GM20000 (cell line): ENCODE measurements at places on chromosomes 4 and X.

DNA sequence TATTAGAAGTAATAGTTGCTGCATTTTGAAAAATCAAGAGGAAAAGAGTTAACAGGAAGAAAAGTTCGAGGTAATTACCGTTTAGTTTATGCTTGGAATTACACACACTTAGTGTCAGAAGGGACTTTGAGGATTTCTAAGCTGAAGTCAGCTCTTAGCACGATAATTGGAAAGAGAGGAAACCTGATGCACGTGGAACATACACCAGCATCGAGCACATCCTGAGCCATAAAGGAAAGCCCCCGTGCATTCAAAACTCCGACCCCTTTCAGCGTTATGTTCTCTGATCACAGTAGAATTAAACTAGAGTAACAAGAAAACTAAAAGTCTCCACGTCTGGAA lies 400 bp upstream of the PAQR3 start:
- no peak for DNase-seq

DNA sequence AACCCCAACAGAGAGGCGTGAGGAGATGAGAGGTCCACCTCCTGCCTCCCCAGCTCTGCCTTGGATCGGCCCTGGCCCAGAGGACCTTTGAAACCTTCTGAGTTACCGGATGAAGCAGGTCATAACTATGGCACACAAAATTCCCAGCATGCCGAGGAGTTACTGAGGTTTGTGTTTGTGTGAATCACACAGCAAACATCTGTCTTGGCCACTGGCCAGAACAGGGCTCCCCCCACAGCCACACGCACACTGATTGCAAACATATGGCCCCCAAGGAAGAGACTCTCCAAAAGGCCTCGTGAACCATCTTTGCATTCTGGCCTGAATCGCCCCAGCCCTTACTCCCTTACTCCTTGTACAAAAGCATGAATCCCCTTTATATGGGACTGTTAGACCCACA lies 18.9 kb downstream of the RPS4X start:
- DNase-seq, result no peak

DNA sequence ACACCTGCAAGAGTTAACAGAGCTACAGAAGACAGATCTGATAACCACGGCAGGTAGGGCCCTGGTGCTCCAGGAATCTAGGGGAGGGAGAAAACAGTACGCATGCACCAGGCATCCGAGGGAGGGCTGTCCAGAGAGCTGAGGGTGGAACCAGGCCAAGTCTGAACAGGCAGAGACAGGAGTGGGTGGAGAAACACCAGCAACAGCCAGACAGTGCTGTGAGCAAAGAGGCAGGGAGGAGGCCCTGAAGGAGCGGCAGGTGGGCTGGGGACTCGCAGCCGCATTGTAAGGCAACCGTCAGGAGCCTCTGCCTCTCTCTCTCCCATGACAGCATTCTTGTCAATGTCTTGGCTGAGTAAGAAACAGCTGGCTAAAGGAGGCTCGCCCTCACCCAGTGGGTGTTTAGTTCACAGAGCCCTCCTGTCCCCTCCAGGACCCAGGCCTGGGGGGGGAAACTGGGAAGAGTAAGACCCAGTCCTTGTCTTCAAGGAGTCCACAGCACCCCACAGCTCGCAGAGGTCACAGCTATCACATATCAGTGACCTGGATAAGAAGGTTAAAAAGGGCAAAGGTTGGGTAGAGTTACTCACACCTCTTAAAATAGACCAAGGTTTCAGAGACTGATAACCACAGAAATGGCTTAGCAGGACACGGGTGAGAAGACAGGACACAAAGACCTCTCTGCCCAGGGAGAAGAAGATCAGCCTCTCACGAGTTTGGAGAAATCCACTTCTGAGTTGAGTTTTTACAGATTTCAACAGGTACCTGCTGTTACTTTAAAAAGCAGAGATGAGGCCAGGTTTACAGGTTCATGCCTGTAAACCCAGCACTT lies 10.5 kb downstream of the ACSL1 start:
- DNase-seq, result peak; percentile 73

GRCh38 chrX:116657071-116657470 lies 194.3 kb upstream of the CT83 start:
- no peak for DNase-seq

DNA sequence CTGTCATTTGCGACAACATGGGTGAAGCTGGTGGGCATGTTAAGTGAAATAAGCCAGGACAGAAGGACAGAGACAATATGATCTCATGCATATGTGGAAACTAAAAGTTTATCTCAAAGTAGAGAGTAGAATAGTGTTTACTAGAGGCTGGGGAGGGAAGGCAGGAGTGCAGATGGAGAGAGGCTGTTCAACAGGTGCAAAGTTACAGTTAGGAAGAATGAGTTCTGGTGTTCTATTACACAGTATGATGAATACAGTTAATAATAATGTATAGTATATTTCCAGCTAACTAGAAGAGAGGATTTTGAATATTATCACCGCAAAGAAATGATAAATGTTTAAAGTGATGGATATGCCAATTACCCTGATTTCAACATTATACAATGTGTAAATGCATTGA lies 69.8 kb downstream of the FBXL5 start:
- no peak for DNase-seq

DNA sequence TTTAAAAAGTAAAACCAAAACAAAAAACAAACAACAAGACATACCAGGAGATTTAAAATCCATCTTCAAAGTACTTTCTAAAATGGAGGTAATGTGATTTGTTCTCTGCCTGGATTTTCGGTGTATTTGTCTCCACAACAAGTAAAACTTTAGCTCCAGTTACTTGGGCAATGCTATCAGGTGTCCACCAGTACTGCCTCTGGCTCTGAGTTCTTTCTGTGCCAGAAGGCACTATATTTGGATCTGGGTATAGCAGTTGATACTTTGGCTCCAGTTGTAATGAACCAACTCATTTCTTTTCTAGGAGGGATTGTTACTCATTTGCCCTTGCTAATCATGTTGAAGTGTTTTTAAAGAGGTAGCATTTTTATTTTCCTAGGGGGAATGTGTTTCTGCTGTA lies 9.5 kb upstream of the PDLIM5 start:
- no peak for DNase-seq

GRCh38 chr4:74772106-74772505 lies 22.2 kb downstream of the BTC start:
- DNase-seq, result no peak

DNA sequence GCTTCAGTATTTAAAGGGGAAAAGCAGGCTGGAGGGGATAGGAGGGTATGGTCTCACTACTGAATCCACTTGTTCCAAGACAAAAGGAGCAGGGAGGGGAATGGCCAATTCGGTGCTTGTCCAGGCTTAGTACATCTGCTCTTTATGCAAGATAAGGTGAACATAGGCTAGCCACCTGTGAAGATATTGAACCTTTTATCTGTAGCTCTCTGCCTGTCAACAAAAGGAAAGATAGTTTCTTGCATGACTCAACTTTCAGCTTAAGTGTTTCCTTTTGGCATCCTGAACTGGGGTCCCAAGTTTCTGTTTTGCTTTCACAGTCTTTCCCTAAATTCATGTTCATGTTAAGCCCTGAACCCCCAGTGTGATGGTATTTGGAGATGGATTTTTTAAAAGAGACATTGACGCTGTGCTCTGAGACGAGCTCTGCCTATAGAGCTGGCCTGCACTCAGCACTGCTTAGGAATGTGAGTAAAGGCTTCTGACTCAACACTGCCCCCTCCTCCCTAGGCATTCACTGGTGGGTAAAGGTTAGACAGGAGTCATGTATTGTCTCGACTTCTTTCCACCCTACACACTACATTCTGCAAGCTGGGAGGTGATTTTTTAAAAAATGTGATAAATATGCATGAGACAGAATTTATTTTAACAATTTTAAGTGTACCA lies 28.2 kb downstream of the FAM149A start:
- no peak for DNase-seq

DNA sequence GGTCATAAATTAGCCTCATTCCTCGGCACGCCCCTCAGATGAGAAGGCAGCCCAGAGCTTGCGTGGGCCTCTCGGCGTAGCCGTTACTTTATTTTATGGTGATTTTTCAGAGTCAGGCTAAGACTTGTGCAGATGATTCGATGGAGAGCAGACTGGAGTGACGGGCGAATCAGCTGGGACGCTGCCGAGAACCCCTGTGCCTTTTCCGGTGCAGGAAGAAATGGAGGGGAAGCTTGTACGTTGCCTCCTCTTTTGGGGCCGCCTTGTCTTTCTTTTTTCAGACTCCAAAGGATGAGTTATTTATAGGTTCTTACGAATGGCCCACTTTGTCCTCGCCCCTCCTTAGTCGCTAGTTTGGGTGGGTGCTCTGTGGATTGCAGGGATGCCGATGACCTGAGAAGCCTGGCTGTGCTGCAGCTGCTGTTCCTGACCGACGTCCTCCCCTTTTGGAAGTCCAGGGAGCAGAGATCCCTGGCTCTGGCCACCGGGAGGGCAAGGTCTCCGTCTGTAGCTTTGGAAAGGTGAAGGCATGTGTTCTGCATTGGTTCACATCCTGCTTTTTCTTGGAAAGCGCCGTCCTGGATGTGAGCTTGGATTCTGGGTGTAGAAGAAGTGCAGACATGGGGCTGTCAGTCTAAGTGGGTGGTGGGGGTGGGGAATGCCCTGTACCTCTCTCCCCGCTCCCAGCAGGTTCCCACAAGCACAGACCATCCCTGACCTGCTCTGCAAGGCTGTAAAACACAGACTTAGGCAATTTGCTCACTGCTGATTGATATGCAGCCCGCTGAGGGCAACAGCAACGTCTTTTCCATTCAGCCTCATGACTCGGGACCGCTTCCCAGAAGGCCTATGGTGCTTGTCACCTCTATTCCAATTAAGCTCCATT lies 9.3 kb downstream of the SORCS2 start:
- DNase-seq, result no peak

GRCh38 chr4:98226396-98226795 lies 34.8 kb upstream of the RAP1GDS1 start:
- DNase-seq, result no peak

- DNase-seq, result no peak
Measured at GRCh38 chr4:168441412-168441811, 38.9 kb downstream of the DDX60L start.

DNA sequence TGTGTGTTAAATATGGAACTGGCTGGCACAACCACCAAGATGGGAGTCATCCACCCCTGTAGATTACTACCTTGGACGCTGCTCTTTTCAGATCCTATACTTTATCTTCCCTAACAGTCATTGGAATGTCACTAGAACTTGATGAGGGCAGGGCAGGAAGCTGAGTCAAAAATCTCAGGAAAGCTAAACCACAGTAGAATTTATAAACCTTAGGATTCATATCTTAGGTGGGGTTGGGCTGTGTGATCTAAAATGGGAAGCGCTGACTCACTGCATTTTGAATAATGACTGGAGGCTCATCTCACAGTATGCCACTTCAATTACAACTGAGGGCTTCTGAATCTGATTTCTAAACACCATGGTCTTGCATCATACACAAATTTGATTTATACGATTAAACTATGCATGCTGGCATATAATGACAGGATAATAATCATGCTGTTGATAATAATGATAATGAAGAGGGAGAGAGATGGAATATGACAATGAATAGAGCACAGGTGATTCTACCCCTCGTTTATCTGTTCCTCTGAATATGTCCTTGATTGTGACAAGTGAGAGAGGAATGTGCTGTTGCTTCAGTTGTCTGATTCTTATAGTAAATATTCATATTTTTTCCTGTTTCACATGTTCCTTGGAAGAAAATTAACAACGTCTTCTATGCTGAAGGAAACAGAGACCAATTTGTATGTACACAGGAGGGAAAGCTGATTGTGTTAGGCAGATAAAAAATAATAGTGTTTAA lies 270.3 kb upstream of the HS3ST1 start:
- no peak for DNase-seq

GRCh38 chr4:47217884-47218283 lies 186.5 kb downstream of the GABRB1 start:
- DNase-seq, result no peak

- no peak for DNase-seq
Measured at GRCh38 chrX:72107320-72107719, 24.4 kb downstream of the RTL5 start.

DNA sequence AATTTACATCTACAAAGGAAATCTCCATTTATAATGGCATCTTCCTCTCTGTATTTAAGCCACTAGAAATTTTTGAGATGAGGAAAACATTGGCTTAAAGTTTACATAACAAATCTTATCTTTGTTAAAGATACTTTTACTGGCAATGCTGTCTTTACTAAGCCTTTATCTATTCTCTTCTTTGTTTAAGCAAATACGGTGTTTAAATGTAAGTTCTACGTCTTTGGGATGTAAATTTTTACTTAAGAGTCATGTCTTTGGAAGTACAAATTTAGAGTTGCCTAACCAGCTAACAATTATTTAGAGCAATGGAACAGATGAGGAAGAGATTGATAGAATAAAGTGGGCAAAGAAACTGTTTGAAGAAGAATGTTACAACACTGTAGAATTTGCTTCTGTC lies 1024.0 kb upstream of the PCDH10 start:
- DNase-seq, result no peak

DNA sequence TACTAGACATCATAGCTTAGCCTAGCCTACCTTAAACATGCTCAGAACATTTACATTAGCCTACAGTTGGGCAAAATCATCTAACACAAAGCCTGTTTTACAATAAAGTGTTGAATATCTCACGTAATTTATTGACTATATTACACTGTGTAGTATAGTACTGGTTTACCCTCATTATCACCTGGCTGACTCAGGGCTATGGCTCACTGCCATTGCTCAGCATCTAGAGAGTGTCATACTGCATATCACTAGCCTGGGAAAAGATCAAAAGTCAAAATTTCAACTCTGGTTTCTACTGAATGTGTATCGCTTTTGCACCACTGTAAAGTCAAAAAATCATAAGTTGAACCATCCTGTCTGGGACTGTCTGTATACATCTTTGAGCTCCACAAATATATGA lies 78.6 kb downstream of the CEP44 start:
- DNase-seq, result no peak
